HS-5 (cell line): ENCODE measurements at places on chromosomes 1 and 21.

DNA sequence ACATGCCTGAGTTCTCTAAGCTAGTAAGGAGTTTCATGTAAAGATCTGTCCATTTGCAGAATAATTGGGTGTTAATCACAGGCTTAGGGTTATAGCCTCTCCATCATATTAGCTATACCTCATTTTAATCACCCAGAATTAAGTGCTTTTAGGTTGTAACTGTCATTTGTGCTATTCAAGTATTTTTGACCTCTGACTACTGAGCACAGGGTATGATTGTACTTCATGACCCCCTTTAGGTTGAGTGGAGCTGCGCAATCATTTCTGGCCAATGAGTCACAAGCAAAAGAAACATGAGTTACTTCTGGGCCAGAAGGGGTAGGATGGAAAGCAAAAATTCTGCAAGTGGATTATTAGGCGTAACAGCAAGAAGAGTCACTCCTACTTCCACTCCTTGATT, 8.4 kb upstream of the SNX7 start:
- DNase-seq, result peak; percentile 20

DNA sequence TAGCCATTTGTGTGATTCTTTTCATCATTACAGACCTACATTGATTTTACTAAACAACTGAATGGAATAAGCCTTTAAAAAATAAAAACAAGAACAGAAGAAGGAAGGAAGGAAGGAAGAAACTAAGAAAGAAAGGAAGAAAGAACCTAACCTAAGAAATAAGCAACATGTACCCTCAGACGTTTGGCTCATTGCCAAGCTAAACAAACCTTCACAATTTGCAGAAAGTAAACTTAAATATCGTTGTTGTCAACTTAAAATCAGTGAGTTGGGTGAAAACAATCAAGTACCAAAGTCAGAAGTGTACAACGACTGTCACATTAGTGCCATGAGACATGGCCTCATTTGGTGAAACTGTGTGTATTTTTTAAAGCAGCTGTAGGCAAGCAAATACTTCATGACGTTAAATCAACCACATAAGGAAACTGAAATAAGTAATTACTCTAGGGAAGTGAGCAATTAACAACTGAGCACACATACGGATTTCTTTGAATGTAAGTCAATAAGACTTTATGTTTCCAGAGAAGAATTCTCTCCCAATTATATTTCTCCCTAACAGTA, 313.1 kb upstream of the TMPRSS15 start:
- DNase-seq, result no peak

- DNase-seq, result no peak
These were observed 1359.1 kb upstream of the ADGRL2 start for GRCh38 chr1:80441664-80442063.

DNA sequence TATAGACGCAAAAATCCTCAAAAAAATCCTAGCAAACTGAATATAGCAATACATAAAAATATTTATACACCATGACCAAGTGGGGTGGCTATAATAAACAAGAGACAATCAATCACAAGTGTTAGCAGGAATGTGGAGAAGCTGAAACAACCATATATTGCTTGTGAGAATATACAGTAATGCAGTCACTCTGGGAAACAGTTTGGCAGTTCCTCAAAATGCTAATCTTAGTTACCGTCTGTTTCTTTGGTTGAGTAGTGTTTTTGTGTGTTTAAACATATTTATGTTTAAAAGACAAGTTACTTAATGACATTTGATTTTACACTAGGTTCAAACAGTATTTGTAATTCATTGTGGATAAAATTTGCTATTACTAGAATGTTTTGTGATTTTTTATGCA, 792.0 kb downstream of the LTN1 start:
- no peak for DNase-seq

GRCh38 chr1:44049839-44050238, 18.6 kb upstream of the SLC6A9 start:
- DNase-seq, result peak; percentile 92

- DNase-seq, result no peak
These were observed 321.0 kb downstream of the PLPP3 start for GRCh38 chr1:56258371-56258770.

- DNase-seq, result no peak
These were observed 14.3 kb downstream of the PDZK1 start for GRCh38 chr1:145692785-145693443.

GRCh38 chr1:244952940-244953339, 88.6 kb upstream of the HNRNPU start:
- DNase-seq, result no peak

- DNase-seq, result no peak
These were observed at the start of gene EPHB2 for GRCh38 chr1:22710701-22711049. Gene EPHB2 (plus strand): TSS chr1:22710839. CDS start chr1:22710983, 144 bp downstream.

DNA sequence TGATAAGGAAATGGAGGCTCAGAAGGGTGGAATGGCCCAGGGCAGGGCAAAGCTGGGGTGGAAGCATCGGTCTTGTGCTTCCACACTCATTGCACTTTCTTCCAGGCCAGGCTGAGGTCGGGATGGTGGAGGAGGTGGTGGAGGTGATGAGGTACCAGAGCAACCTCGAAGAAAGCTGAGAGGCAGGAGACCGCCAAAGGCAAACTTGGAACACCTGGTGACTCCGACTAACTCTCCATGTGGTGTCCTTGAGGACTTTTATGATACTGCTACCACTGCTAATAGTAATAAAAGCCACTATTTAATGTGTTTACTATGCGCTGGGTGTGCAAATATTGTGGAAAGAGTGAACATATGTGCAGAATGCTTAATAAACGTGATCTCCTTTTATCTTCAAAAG, 16.9 kb upstream of the BTG2 start:
- no peak for DNase-seq

- DNase-seq, result no peak
These were observed 3.2 kb upstream of the PTPN7 start for GRCh38 chr1:202163281-202164270.

DNA sequence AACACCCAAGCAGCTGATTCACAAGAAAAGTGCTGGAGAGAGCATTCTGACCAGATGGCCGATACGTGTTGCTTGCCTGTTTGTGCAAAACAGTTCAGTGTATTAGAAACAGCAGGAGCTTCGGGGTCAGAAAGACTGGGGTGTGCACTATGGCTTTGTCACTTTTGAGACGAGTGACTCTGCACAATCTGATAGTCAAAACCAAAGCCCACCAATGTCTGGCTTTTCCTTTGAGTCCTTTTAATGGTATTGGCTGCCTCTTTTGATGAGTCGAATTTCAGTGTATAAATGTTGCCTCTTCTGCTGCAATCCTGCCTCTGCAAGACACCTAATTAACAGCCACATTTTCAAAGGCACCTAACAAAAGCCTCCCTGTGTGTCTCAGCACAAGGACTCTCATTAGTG, 444.6 kb downstream of the AJAP1 start:
- no peak for DNase-seq

- DNase-seq, result no peak
These were observed 138.9 kb upstream of the VAMP3 start for GRCh38 chr1:7632176-7632575.

DNA sequence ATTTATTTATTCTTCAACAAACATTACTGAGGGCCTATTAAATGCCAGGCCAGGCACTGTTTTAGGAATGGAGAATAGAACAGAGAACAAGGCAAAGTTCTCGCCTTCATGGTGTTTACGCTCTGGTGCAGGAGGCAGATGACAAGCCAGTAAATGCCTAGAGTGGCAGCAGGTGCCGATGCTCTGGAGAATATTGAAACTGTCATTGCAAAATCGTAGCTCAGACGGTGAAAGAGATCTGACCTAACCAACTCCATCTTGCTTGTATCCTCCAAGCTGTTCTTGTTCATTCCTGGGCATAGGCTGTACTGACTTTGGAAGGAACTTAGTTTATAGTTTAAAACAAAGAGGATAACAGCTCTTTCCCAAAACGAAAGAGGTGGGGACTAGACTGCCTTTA, 13.5 kb upstream of the ENO1 start:
- DNase-seq, result no peak

- DNase-seq, result no peak
These were observed 1004.2 kb downstream of the TTLL7 start for GRCh38 chr1:82994616-82995263.

DNA sequence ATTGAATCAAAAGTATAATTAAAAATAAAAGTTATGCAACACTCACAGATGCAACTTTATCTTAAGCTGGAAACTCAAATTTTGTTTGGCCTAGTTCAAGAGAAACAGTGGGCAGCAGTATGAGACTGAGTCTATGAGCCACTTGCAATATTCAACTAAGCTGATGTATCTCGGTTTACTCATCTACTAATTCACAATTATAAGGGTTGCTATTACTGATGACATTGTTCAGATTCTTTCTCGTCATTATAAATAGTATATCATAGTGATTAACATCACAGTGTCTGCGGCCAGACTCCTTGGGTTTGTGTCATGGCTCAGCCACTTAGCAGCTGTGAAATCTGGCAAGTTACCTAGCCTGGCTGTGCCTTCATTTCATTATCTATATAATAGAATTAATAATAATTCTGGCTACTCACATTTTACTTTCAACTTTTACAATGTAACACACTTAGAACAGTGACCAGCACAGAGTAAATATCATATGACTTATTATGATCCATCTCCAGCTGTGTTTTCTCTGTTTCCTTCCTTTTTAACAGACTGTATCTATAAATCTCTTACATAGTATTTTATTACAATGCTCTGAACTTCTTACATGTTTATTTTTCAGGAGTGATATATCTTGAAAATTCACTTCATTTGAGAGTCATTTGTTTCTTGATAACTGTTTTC, 194.3 kb upstream of the RGS18 start:
- DNase-seq, result no peak

DNA sequence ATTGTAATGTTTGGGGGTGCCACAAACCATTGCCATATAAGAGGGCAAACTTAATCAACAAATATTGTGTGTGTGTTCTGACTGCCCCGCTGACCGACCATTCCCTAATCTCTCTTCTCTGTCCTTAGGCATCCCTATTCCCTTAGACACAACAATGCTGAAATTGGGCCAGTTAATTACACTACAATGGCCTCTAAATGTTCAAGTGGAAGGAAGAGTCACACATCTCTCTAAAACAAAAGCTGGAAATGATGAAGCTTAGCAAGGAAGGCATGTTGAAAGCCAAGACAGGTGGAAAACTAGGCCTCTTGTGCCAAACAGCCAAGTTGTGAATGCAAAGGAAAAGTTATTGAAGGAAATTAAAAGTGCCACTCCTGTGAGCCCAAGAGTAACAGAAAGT, 30.2 kb downstream of the LTN1 start:
- DNase-seq, result no peak

DNA sequence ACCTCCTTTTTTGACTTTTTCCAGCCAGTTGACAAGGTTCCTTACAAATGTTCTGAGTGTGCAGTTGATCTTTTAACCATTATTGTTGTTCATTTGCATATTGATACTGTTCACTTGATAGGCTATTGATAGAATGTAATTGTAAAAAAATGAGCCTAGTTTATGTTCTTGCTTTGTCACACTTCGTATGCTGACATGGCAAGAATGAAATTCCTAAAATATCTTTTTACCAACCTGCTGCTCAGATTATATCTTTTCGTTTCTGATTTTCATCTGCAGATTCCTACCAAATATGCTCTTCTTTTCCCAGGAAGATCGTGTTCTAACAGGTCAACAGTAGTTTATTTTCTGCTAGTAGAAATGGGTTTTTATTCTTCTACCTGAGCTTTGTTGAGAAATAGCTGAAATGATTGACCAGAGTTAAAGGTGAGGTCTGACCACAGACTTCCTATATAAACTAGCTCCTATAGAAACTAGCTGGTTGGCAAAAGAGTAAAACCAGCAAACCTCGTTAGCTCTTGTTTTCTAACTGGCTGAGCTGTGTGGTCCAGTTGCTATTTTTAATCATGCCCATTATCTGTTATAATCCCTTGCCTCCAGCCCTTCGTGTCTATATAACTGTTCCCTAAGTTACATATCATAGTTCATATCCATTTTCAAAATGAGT, 174.8 kb downstream of the HS2ST1 start:
- DNase-seq, result no peak

- no peak for DNase-seq
These were observed 142.8 kb downstream of the ATG4C start for GRCh38 chr1:62926681-62927252.

GRCh38 chr1:31272369-31272768, 24.2 kb downstream of the SNRNP40 start:
- DNase-seq, result no peak
